ENCODE measurements at places on chromosomes 11 and 22. TPM values are rescaled to one million over a fixed set of nuclear protein-coding genes. Genes with fewer than 3 reads are reported as not detected.

Gene C11orf91
- total RNA-seq, result not detected

Gene OR52H1
- total RNA-seq, result not detected

Gene KRTAP5-11
- total RNA-seq, result not detected

Gene DCDC1
- total RNA-seq, result not detected

GRCh38 chr11:88064097-88064705 lies 111.0 kb downstream of the RAB38 start:
- DNase-seq, result no peak

- DNase-seq, result no peak
Measured at GRCh38 chr11:13008061-13008435, 1.1 kb upstream of the RASSF10 start.

DNA sequence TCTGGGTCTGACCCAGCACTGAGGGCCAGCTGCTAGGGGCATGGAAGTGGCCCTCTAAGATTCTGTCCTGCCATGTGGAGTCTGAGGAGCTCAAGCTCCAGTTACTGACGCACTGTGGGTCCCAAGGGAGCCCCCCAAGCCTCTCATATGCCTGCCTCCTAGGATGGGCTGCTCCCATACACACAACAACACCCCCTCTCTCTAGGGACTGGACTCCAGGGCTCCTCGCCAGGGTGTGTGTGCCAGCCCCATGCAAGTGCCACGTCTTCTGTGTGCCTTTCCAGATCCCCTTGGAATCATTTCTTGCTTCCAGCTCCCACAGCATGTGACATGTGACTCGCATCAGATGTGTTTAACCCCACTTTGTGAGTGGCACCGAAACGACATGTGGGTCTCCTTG lies 234.5 kb downstream of the CEP164 start:
- no peak for DNase-seq

DNA sequence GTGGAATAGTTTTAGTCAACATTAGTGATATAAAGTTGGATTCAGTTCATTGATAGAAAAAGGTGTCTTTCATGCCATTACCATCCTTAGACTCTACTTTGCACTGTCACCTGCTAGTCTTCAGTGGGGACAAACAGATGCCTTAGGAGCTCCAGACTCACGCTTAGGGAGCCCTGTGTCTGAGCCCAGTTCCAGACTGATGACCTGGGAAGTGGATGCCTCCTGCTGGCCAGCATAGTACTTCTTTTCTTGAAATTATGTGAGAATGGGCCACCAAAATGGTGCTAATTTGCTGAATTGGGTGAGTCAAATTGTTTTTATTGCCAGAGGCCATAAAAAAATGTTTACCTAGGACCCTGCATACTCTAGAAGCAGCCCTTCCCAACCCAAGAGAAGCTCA lies 53.9 kb downstream of the NOX4 start:
- no peak for DNase-seq

GRCh38 chr11:92965196-92965595 lies 4.3 kb upstream of the MTNR1B start:
- no peak for DNase-seq

- no peak for DNase-seq
Measured at GRCh38 chr11:111851636-111852035, 19.7 kb downstream of the ALG9 start.

DNA sequence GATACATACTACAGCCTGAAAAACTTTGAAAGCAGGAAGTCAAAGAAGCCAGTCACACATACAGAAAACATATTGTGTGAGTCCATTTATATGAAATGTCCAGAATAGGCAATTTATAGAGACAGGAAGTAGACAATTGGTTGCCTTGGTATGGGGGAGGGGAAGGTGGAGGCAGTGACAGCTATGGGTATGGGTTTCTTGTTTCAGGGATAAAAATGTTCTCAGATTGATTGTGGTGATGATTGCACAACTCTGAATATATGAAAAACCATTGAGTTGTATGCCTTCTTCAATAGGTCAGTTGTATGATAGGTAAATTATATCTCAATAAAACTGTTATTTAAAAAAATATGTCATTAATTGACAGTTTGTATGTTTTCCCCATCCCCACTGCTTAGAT lies 137.6 kb downstream of the SNX19 start:
- DNase-seq, result no peak

DNA sequence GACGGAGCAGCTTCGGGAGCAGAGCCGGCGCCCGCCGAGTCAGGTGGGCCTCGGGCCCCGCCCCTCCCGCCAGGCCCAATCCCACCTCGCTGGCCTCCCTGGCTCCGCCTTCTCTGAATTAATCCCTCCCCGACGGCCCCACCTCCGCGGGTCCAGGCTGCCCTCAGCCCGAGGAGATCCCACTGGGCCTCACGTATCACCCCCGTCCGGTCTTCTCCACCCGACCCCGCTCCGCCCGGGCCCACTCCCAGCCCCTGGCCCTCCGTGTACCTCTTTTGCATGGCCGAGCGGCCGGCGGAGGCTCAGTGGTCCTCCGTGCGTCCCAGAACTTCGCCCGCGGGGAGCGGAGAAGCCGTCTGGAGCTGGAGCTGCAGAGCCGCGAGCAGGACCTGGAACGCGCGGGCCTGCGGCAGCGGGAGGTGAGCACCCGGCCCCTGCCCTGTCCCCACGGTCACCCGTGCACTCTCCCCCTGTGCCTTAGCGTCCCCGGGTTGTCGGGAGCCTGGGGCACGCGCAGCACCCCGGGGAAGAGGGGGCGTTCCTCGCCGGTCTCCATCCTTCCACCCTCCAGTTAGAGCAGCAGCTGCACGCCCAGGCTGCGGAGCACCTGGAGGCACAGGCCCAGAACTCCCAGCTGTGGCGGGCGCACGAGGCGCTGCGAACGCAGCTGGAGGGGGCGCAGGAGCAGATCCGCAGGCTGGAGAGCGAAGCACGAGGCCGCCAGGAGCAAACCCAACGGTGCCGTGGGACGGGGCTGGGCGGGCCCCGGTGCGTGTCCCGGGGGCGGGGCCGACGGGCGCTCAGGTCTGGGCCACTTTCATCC lies 2.2 kb upstream of the CD151 start:
- DNase-seq, result no peak

- no peak for DNase-seq
Measured at GRCh38 chr11:127600674-127601073, 600.1 kb upstream of the KIRREL3 start.

- no peak for DNase-seq
Measured at GRCh38 chr11:65919573-65920371, 546 bp downstream of the DRAP1 start.
